Right renal cortex interstitium (tissue), 3 donors: ENCODE measurements at places on chromosomes 12 and 14. TPM values are rescaled to one million over a fixed set of nuclear protein-coding genes. Genes with fewer than 3 reads are reported as not detected.

Gene IL22
- polyA plus RNA-seq, result not detected

Gene ACRBP
- 4.7 TPM for polyA plus RNA-seq

Gene KRT3
- not detected for polyA plus RNA-seq

Gene ASPG
- polyA plus RNA-seq, result 10.8 TPM

Gene SLC22A17
- polyA plus RNA-seq, result 50.0 TPM

Gene ADAM21
- 0.47 TPM for polyA plus RNA-seq

Gene KRT77
- polyA plus RNA-seq, result not detected

Gene SOAT2
- polyA plus RNA-seq, result 1.4 TPM

Gene CYP46A1
- 1.4 TPM for polyA plus RNA-seq

Gene TMEM179
- polyA plus RNA-seq, result 0.80 TPM

Gene PRB4
- polyA plus RNA-seq, result not detected

Gene SLC38A4
- polyA plus RNA-seq, result 27.2 TPM

Gene STYK1
- 1.0 TPM for polyA plus RNA-seq

Gene VRTN
- not detected for polyA plus RNA-seq

Gene REP15
- 2.5 TPM for polyA plus RNA-seq

Gene CCDC91
- polyA plus RNA-seq, result 34.7 TPM

Gene KHNYN
- polyA plus RNA-seq, result 41.0 TPM

Gene ACSS3
- 21.3 TPM for polyA plus RNA-seq

Gene CIDEB
- 28.5 TPM for polyA plus RNA-seq

Gene CMTM5
- 2.2 TPM for polyA plus RNA-seq

Gene TAS2R14
- polyA plus RNA-seq, result 2.3 TPM

Gene CLEC4D
- polyA plus RNA-seq, result 0.42 TPM

Gene MANSC1
- 33.7 TPM for polyA plus RNA-seq

Gene FAM90A1
- 0.91 TPM for polyA plus RNA-seq

Gene SAV1
- polyA plus RNA-seq, result 41.0 TPM

Gene A2M
- polyA plus RNA-seq, result 259 TPM

Gene CDH24
- polyA plus RNA-seq, result 14.0 TPM

Gene GIT2
- 32.2 TPM for polyA plus RNA-seq

Gene IGFBP6
- polyA plus RNA-seq, result 12.2 TPM

Gene TMEM233
- 1.0 TPM for polyA plus RNA-seq

Gene MFAP5
- polyA plus RNA-seq, result not detected

Gene CLEC2D
- 14.3 TPM for polyA plus RNA-seq

Gene GPX2
- polyA plus RNA-seq, result 0.94 TPM

Gene SMIM41
- polyA plus RNA-seq, result 0.36 TPM

Gene NTN4
- 99.0 TPM for polyA plus RNA-seq

Gene CLEC9A
- polyA plus RNA-seq, result 0.44 TPM

Gene IL25
- not detected for polyA plus RNA-seq

Gene TEX52
- polyA plus RNA-seq, result 0.35 TPM
